Stimulated activated CD8-positive, alpha-beta memory T cell treated with anti-CD3 and anti-CD28 coated beads, Interleukin-7, amount 100 ng/mL, for 1 hour (primary cell): ENCODE measurements at places on chromosomes 3 and 15.

DNA sequence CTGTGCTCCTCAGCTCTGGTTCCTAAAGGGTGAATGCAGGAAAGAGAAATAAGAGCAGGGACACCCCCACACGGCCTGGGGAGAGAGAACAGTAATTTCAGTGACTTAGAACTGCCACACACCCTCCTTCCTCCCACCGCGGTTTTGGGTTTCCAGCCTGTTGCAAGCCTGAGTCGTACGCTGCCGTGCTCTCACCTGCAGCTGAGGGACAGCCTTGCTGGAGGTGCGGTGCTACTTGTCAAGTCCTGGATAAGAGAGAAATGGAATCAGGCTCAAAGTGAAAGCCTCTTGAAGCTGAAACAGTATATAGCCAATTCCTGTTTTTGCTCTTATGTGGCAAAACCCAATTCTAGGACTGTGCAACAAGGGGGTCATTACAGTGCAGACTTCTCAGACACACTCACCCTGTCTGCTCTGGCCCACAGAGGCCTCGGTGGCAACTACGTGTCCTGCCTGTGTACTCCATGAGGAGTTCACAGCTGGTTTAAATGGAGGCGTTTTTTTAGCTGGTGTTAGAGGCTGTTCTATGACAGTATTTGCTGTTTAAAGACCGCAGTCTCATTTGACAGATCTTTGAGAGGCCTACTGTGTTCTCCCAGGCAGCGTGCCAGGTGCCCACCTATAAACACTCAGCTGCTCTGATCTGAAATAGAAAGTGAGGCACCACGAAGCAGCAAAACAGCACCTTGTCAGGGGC, 42.9 kb downstream of the TBC1D2B start:
- DNase-seq: peak; percentile 55

DNA sequence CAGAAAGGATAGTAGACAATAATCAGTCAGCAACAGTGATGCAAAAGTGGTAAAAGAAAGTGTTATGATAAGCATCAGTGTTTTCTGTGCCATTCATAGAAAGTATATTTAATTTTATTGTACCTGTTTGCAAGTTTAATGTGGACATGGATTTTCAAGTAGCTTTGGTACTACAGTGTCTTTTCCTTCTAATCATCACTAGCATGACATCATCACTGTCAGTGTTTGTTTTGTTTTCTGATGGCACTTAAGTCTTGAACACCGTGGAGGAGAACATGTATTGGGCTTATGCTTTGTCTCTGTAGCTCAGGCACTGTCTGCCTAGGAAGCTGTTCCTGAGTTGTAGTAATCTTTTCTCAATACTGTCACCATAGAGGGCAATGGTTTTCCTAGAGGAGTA, 41.9 kb downstream of the SETD5 start:
- no peak for DNase-seq

- DNase-seq: no peak
These were observed 305.0 kb upstream of the TPM1 start for GRCh38 chr15:62737551-62737950.

GRCh38 chr15:26166429-26166828, 303.3 kb upstream of the ATP10A start:
- DNase-seq: no peak

GRCh38 chr15:88258093-88258641, 1.6 kb upstream of the NTRK3 start:
- DNase-seq: no peak

DNA sequence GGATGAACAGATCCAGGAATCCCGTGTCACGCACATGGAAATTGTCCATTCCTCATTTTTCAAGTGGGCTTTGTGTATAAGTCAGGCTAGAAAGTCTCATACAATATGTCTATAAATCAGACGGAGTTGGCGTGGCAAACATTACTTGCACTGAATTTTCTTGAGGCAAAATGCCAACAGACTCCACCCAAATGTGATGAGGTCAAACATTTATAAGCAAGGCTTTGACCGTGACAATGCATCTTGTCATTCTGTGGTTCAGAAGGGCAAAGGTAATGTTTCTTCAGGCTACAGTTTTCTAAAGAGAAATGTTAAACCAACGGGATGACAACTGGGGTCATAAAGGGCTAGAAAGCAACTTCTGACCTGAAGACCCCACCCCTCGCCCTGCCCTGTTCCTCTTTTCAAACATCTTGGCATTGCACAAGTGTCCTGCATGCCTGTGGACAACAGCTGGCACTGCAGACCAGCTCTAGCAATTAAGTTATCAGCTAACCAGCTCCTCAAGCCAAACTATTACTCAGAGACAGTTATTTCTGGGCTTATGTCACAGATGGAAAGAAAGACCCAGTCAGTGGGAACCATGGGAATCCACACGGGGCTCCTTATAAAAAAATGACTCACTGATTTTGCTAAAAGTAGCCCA, 36.5 kb upstream of the SPTBN5 start:
- no peak for DNase-seq

- no peak for DNase-seq
These were observed 11.5 kb downstream of the MUC4 start for GRCh38 chr3:195800240-195800639.

GRCh38 chr3:165195640-165196576, at the start of gene SLITRK3:
Gene SLITRK3, minus strand, starts transcription at chr3:165196384. Its CDS starts 5,554 bp downstream, at chr3:165190830.
- no peak for DNase-seq

- DNase-seq: no peak
These were observed 298.9 kb upstream of the CBLB start for GRCh38 chr3:106167728-106168127.

GRCh38 chr3:183306798-183307671, 54.0 kb downstream of the B3GNT5 start:
- DNase-seq: no peak

- DNase-seq: no peak
These were observed 17.3 kb downstream of the PXK start for GRCh38 chr3:58349792-58350626.

- no peak for DNase-seq
These were observed 32.2 kb downstream of the ANAPC13 start for GRCh38 chr3:134453631-134454030.

DNA sequence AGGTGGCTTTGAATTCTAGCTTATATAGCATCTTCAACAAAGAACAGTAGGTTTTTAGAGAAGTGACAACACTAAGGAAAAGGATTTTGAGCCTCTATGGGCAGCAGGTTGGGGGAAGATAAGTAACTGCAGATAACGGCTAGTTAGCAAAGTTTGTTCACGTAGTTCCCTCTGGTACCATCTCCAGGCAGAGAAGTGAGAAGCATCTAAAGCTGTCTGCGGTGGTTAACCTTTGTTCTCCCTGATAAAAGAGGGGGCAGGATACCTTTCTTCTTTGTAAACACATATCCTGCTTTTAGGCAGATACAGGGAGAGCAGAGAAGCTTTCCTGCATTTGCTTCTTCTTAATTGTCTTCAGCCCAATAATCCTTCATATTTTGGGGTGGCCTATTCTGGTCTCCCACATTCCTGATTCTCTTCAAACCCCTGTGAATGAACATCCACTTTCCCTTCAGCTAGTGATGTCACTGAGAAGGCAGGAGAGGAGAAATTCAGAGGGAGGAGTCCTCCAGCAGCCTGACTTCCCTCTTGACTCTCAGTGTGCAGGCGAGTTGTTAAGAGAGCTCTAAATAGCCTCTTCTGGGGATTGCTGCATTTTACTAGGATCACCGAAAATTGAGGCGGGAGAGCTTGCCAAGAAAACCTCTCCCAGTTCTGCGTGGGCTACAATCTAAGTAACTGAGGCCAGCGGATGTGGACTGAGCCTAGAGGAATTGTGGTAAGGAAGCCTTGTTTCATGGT, 393.7 kb upstream of the C2CD4B start:
- no peak for DNase-seq

DNA sequence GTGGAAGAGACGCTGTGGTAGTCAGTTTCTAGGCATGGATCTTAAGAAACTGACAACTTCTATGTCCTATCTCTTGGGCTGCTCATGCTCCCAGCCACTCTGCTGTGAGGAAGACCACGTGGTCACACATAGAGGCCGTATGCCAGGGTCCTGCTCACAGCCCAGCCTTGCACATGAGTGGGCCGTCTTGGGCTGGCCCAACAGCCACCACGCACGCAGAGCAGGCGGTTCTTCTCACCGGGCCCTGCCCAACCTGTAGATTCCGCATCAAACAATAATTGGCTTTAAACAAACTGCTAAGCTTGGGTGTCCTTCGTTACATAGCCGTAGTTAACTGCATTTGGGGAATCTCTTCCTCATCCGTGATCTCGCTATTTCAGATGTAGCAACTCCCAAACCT, 26.0 kb downstream of the SLC41A3 start:
- DNase-seq: no peak

DNA sequence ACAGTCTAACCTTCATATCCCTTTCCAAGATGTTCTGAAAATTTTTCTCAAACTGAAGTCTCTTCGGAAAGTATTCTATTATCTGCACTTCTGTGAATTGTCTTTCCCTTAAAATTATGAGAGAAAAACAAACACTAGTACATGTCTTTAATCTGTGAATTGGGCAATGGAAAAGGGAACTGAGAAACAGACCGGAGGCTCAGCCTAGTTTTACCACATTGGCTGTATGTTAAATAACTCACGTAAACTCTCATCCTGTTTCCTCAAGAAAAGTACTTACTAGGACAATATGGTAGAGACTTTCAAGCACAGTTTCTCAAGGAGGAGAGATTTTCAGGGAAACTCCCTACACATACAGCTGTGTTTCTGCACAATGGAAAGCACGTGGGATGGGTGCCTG, 982.2 kb upstream of the SEMA6D start:
- no peak for DNase-seq

GRCh38 chr3:30492322-30493192, 113.8 kb upstream of the TGFBR2 start:
- no peak for DNase-seq

GRCh38 chr15:39506146-39506545, 74.7 kb upstream of the THBS1 start:
- DNase-seq: no peak

DNA sequence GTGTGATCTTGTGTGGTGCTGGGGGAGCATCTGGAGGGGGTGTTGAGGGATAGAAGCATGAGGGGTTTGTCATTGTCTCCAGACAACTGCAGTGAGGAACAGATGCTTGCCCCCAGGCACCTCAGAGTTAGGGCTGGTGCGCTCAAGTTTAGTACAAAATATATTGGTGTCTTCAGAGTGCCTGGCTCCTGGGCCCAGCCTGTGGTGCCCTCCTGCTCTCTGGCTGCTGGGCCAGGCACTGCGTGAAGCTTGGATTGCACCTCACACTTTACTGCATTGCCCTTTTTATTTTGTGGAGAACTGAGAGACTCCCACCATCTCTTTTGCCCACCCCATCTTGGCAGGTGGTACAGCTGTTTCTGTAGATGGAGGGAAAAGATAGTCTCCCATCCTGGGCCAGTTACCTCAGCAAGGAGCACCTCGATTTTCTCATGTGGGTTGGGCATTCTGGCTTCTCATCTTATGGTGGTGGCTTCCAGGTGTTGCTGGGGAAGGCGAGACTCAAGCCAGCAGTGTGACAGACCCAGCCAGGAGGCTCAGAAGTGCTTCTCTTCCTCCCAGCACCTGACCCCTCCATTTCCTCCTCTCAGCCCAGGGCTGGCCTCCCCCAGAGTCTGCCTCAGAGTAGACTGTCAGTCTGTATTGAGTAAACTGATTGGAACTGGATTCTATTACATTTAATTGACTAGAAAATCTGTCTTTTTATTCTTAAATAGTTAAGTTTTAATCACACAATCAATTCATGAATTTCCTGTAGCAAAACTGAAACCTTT, 140.5 kb downstream of the DNAJB8 start:
- DNase-seq: no peak

DNA sequence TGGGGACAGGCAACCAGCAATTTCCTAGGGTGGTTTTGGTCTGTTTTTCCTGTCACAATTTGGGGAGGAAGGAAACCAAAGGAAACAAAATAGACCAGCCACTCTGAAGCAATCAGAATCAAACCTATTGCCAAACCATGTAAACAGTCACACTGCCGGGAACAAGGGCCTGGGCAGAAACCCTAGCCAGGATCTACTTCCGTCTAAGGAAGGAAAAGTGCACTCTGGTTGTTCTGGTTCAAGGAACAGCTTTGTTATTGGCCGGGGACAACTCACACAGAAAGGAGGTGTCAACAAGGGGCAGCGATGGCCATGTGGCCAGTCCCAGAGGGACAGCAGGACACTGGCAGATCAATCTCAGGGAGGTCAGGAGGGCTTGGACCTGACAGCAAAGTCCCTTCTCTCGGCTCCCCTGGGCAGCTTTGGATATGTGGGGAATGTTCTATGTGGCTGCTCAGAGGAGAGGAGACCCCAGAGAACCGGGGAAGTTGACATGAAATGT, 17.5 kb upstream of the RAD18 start:
- DNase-seq: no peak

DNA sequence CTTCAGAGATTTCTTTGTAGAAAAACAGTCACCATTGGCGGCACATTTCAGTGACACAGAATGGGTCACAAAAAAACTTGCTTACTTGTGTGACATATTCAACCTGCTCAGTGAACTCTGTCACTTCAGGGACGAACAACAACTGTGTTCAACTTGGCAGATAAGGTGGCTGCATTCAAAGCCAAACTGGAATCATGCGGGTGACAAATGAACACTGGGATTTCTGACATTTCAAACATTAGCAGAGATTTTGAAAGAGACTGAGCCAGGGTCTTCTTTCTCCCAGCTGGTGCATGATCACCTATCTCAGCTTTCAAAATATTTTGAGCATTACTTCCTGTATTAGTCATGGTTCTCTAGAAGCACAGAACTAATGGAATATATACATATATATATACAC, 1.9 kb upstream of the EID1 start:
- DNase-seq: no peak

DNA sequence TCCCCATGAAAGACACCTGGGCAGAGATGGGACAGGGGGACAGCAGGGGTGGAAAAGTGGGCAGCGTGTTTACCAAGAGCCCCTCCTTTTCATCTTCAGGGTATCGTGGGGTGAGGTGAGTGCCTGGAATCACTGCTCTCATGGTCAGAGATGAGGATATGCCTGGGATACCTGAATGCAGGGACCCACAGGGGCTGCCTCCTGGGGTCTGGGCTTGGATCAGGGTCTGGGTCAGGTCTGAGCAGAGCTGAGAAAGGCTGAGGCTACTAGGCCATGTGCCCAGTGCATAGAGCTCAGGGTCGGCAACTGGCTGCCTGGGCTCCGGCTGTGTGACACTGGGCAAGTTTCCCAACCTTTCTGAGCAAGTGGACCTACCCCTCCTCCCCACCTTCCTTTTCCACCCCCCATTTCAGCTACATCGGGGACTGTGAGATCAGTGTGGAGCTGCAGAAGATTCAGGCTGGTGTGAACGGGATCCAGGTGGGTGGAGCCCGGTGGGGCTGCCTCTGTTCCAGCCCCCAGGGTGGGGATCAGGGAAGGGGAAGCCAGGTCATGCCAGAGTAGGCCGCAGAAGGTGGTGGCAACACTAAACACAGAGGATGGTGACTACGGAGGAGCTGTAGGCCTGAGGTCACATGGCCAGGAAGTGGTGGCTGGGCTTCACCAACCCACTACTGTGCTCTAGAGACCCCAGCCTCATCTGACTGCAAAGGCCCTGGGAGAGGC, 24.5 kb downstream of the ESYT3 start:
- no peak for DNase-seq

- DNase-seq: no peak
These were observed 172.7 kb downstream of the WDR72 start for GRCh38 chr15:53586799-53587198.

GRCh38 chr15:63362885-63363284, 18.8 kb downstream of the CA12 start:
- no peak for DNase-seq

- no peak for DNase-seq
These were observed 73.2 kb downstream of the TBC1D2B start for GRCh38 chr15:78004222-78004727.

GRCh38 chr15:53129121-53129904, 339.2 kb upstream of the ONECUT1 start:
- DNase-seq: no peak
